ENCODE measurements at places on chromosomes 16 and 17. TPM values are rescaled to one million over a fixed set of nuclear protein-coding genes. Genes with fewer than 3 reads are reported as not detected.

DNA sequence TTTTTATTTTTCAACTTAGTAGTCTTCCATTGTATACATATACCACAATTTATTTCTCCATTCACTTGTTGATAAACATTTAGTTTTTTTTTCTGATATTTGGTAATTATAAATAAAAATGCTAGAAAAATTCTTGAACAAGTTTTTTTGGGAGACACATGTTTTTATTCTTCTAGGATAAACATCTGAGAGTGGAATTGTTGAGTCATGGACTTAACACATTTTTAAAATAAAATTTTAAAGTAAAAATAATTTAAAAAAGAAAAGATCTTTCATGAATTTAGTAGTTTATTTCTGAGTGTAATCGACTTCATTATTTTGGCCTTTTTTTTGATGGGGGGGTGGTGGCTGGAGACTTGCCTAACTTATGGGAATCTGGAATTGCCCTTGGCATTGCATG is 391.1 kb downstream of the KCNJ2 start:
- H3K36me3 ChIP-seq, result no peaks in the 10 kb centered on the region
- DNase-seq, result no peak
- no peak overlapping the region for H3K27ac ChIP-seq
- H3K4me3 ChIP-seq, result no peak overlapping the region

- H3K4me1 ChIP-seq, result peaks cover 7% of the 10 kb centered on the region
- no peak overlapping the region for H3K27ac ChIP-seq
- no peak for DNase-seq
Measured at GRCh38 chr16:14486520-14487303, 143.3 kb downstream of the PARN start.

DNA sequence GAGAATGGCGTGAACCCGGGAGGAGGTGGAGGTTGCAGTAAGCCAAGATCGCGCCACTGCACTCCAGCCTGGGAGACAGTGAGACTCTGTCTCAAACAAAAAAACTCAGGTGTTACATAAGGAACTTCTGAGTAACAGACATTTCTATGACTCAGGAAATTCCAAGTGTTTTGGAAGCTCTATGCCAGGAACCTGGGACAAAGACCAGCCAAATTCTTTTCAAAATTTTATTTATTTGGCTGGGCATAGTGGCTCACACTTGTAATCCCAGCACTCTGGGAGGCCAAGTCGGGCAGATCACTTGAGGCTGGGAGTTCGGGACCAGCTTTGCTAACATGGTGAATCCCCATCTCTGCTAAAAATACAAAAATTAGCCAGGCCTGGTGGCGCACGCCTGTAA is 5.2 kb upstream of the SH2B1 start:
- DNase-seq, result no peak
- peaks cover 4% of the 10 kb centered on the region for H3K36me3 ChIP-seq
- no peak overlapping the region for H3K4me3 ChIP-seq
- H3K27ac ChIP-seq, result no peak overlapping the region
- H3K27me3 ChIP-seq, result no peaks in the 10 kb centered on the region

The PERCC1 gene
- total RNA-seq, result 0.24 TPM

GRCh38 chr16:85909932-85910853 is 11.2 kb downstream of the IRF8 start:
- peak overlapping the region; percentile 52 for H3K4me3 ChIP-seq
- DNase-seq, result peak; percentile 27
- H3K27ac ChIP-seq, result peak overlapping the region; percentile 97

DNA sequence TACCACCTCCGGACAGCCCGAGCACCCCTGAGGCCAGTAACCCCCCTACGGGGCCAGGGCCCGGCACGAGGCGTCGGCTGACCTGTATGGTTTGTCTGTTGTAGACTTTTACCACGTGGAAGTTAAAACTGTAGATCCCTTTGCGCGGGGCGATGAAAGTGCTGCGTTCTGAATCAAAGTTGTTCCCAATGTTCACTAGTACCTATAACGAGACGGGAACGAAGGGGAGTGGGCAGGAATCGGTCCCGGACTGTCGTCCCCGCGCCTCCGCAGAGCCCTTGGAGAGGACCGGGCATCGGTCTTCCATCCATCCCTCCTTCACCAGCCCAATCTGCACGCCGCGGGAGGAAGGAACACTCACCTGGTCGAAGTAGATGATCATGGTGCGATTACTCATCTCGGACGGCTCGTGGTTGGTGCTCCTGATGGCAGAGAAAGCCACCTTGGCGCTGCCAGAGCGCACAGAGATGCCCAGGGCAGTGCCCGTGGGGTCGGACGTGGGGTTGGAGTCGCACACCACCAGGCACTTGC is 732 bp downstream of the CBLN1 start:
- DNase-seq, result no peak
- peaks cover 14% of the 10 kb centered on the region for H3K4me1 ChIP-seq
- H3K27ac ChIP-seq, result no peak overlapping the region
- H3K27me3 ChIP-seq, result peaks cover 60% of the 10 kb centered on the region
- no peak overlapping the region for H3K4me3 ChIP-seq
- H3K36me3 ChIP-seq, result no peaks in the 10 kb centered on the region

The GPR142 gene
- not detected for total RNA-seq

The SLC16A6 gene
- 10.2 TPM for total RNA-seq

DNA sequence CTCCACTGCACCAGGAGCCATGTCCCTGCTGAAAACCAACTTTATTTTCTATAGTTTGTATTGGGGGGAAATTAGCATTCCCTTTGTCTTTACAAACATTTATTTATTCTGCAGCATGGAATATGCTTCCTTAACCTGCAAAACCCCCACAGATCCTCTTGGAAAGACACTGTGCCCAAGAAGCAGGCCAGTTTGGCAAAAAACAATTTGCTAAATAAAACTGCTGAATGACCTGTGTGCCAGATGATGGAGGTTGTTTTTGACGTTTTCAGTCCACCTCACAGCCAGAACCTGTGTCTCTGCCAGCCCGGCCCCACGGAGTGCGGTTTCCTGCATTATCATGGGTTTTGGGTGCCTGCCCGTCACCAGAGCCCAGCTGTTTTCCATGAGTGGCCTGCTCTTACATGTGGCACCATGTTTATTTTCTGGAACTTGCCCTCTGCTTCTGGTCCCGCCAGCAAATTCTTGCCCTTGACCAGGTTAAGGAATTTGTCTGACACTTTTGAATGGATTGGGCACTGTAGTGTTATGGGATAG is 26.4 kb downstream of the ORC6 start:
- no peak overlapping the region for H3K27ac ChIP-seq
- DNase-seq, result no peak
- H3K36me3 ChIP-seq, result no peaks in the 10 kb centered on the region
- no peaks in the 10 kb centered on the region for H3K27me3 ChIP-seq
- H3K4me3 ChIP-seq, result no peak overlapping the region
- peaks cover 16% of the 10 kb centered on the region for H3K4me1 ChIP-seq

GRCh38 chr17:57852092-57852954 is 2.5 kb upstream of the MRPS23 start:
- H3K27ac ChIP-seq, result peak overlapping the region; percentile 50
- DNase-seq, result no peak
- peaks cover 19% of the 10 kb centered on the region for H3K36me3 ChIP-seq
- H3K27me3 ChIP-seq, result peaks cover 2% of the 10 kb centered on the region
- H3K4me3 ChIP-seq, result peak overlapping the region; percentile 75

DNA sequence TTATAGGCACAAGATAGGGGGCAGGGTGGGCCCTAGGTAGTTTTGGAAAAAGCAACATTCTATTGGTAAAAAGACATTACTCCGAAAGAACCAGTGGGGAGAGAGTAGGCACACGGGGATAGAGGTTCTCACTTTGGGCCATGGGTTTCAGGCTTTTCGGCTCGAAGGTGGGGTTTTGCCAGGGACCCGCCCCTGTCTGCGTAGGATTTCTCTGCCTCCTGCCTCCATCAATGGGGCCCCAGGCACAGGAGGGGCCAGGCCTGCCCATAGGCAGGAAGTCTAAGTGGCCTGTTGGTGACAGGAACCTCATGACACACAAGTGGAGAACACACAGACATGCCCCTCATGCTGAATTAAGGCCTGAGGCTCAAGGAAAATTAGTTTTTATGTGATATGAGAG is 57.5 kb downstream of the RNF213 start:
- H3K27me3 ChIP-seq, result no peaks in the 10 kb centered on the region
- no peak for DNase-seq
- H3K4me1 ChIP-seq, result no peaks in the 10 kb centered on the region
- no peak overlapping the region for H3K4me3 ChIP-seq
- H3K36me3 ChIP-seq, result peaks cover 77% of the 10 kb centered on the region

GRCh38 chr17:73521376-73521775 is 122.9 kb downstream of the SDK2 start:
- no peaks in the 10 kb centered on the region for H3K4me1 ChIP-seq
- no peak overlapping the region for H3K4me3 ChIP-seq
- no peak for DNase-seq
- no peaks in the 10 kb centered on the region for H3K27me3 ChIP-seq

GRCh38 chr16:85037050-85037410 is 9.4 kb downstream of the KIAA0513 start:
- no peak overlapping the region for H3K4me3 ChIP-seq
- DNase-seq, result no peak
- no peaks in the 10 kb centered on the region for H3K27me3 ChIP-seq
- no peaks in the 10 kb centered on the region for H3K4me1 ChIP-seq

GRCh38 chr16:89277641-89278341 is 60.3 kb downstream of the ZNF778 start:
- H3K4me1 ChIP-seq, result no peaks in the 10 kb centered on the region
- no peak overlapping the region for H3K4me3 ChIP-seq
- peaks cover 59% of the 10 kb centered on the region for H3K36me3 ChIP-seq
- no peak overlapping the region for H3K27ac ChIP-seq
- DNase-seq, result no peak

DNA sequence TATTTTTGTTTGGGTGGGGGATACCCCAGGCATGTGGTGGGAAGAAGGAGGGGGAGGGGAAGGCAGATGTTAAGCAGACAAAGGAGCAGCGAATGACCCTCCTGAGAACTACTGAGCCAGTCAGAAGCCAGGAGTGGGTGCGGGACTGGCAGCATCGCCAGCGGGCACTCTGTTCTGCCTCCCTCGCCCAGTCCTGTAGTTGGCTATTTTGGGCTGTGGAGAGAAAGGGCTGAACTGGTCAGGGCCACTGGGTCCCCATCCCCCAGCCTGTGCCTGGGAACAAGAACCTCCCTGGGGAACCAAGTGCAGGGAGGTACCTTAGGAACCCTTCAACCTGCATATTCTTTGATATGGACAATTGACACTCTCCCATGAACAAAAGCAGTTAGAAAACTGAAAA is 6.4 kb downstream of the LRRC3C start:
- H3K36me3 ChIP-seq, result no peaks in the 10 kb centered on the region
- H3K27ac ChIP-seq, result no peak overlapping the region
- H3K4me1 ChIP-seq, result peaks cover 5% of the 10 kb centered on the region

The SRSF1 gene
- total RNA-seq, result 289 TPM

- H3K4me1 ChIP-seq, result no peaks in the 10 kb centered on the region
- no peak overlapping the region for H3K4me3 ChIP-seq
- DNase-seq, result no peak
- peaks cover 9% of the 10 kb centered on the region for H3K27me3 ChIP-seq
- no peak overlapping the region for H3K27ac ChIP-seq
Measured at GRCh38 chr17:79552824-79553223, 58.0 kb downstream of the RBFOX3 start.

- no peaks in the 10 kb centered on the region for H3K36me3 ChIP-seq
- no peak overlapping the region for H3K27ac ChIP-seq
- DNase-seq, result no peak
- peaks cover 2% of the 10 kb centered on the region for H3K4me1 ChIP-seq
Measured at GRCh38 chr17:29051194-29051593, 8.3 kb downstream of the PIPOX start.

DNA sequence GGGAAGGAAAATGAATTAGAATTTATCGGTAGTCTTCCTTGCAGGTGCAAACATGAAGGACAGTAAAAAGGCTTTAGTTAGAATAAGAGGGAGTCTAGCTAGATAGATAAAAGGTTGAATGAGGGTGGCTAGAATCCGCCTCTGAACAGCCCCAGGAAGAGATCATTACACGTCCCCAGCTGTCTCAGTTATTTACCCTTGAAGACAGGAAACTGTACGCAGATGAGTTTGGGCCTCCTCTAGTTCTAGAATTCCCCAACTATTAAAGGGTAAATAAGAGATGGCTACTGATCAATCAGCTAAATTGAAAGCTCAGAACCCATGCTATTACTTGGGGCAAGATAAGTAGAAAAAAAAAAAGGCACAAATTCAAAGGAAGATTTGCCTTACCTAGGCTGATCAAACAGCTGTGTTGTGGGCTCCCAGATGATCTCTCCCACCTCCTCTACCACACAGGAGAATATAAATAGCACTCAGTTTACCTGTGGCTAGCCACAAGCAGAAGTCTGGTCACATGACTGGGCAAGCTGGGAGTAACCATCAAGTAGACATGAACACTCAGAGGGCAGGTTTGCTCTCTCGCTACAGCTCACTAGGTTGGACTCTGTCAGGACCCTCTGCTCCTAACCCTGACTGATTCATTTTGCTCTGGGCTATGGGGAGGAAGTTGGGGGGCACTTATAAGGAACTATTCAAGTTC is 17.0 kb downstream of the FAM117A start:
- H3K27me3 ChIP-seq, result no peaks in the 10 kb centered on the region
- peaks cover 85% of the 10 kb centered on the region for H3K4me1 ChIP-seq
- H3K4me3 ChIP-seq, result peak overlapping the region; percentile 79

The PLA2G10 gene
- not detected for total RNA-seq

- DNase-seq, result no peak
- H3K27ac ChIP-seq, result peak overlapping the region; percentile 90
- peak overlapping the region; percentile 39 for H3K4me3 ChIP-seq
- peaks cover 62% of the 10 kb centered on the region for H3K4me1 ChIP-seq
Measured at GRCh38 chr16:10738231-10739077, 5.2 kb upstream of the NUBP1 start.

GRCh38 chr16:50837324-50837723 is 95.4 kb downstream of the CYLD start:
- DNase-seq, result no peak
- peaks cover 14% of the 10 kb centered on the region for H3K4me1 ChIP-seq
- H3K4me3 ChIP-seq, result no peak overlapping the region
- H3K27me3 ChIP-seq, result peaks cover 36% of the 10 kb centered on the region
- H3K27ac ChIP-seq, result no peak overlapping the region
- H3K36me3 ChIP-seq, result no peaks in the 10 kb centered on the region

- no peak for DNase-seq
- H3K4me1 ChIP-seq, result no peaks in the 10 kb centered on the region
- peaks cover 12% of the 10 kb centered on the region for H3K27me3 ChIP-seq
- no peak overlapping the region for H3K4me3 ChIP-seq
- no peaks in the 10 kb centered on the region for H3K36me3 ChIP-seq
- no peak overlapping the region for H3K27ac ChIP-seq
Measured at GRCh38 chr16:2826591-2827373, 3.3 kb upstream of the ZG16B start.

GRCh38 chr17:31216031-31216751 is 80.8 kb downstream of the OMG start:
- H3K27ac ChIP-seq, result no peak overlapping the region
- no peaks in the 10 kb centered on the region for H3K4me1 ChIP-seq
- no peak for DNase-seq
- peaks cover 9% of the 10 kb centered on the region for H3K36me3 ChIP-seq
- no peaks in the 10 kb centered on the region for H3K27me3 ChIP-seq

The GAS2L2 gene
- not detected for total RNA-seq

DNA sequence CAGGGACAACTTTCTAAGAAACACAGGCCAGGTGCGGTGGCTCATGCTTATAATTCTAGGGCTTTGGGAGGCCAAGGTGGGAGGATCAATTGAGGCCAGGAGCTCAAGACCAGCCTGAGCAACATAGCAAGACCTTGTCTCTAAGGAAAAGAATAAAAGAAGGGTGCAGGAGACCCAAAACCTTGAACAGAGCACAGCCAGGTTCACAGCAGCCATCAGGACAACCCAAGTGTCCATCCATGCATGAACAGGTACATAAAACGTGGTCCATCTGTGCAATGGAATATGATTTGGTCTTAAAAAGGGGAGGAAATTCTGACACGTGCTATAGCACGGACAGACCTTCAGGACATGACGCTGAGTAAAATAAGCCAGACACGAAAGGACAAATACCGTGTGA is 91.0 kb downstream of the PGS1 start:
- H3K4me3 ChIP-seq, result no peak overlapping the region
- peaks cover 1% of the 10 kb centered on the region for H3K4me1 ChIP-seq
- H3K27me3 ChIP-seq, result peaks cover 10% of the 10 kb centered on the region
- H3K36me3 ChIP-seq, result no peaks in the 10 kb centered on the region
- no peak overlapping the region for H3K27ac ChIP-seq
- no peak for DNase-seq

Measured in activated B cell treated with CpG ODN at 0.5 μM for 24 hours (primary cell).